ENCODE measurements at places on chromosomes 1 and 21.

GRCh38 chr1:207336559-207337467, 15.3 kb downstream of the CD55 start:
- H3K27ac ChIP-seq, result no peak overlapping the region
- no peak overlapping the region for H3K4me3 ChIP-seq
- no peaks in the 10 kb centered on the region for H3K4me1 ChIP-seq
- H3K36me3 ChIP-seq, result peaks cover 9% of the 10 kb centered on the region
- no peaks in the 10 kb centered on the region for H3K27me3 ChIP-seq

GRCh38 chr1:5435414-5435813, 556.8 kb downstream of the NPHP4 start:
- no peak overlapping the region for H3K27ac ChIP-seq
- DNase-seq, result no peak
- H3K4me3 ChIP-seq, result no peak overlapping the region
- no peaks in the 10 kb centered on the region for H3K36me3 ChIP-seq
- no peaks in the 10 kb centered on the region for H3K4me1 ChIP-seq

- H3K36me3 ChIP-seq, result no peaks in the 10 kb centered on the region
- H3K27me3 ChIP-seq, result no peaks in the 10 kb centered on the region
- H3K4me1 ChIP-seq, result peaks cover 4% of the 10 kb centered on the region
- DNase-seq, result no peak
- H3K4me3 ChIP-seq, result peak overlapping the region; percentile 33
Observed at GRCh38 chr1:227886993-227887696, 60.6 kb downstream of the WNT9A start.

DNA sequence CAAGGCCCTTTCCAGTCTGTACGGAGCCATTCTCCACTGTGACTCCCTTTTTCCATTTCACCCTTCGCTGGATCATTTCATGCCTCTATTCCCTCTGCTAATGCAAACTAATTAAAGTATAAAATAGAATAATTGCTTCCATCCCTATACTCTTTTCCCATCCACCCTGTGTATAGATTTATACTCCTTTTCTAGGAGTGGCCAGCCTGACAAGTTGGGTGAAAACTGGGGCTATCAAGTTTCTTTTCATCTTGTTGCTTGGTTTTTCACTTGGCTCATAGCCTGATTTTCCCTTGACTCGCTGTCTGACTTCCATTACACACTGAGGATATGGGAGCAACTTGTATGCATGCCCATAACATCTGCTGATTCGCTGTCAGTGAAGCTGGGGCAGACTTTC, 107.0 kb downstream of the PLXNA2 start:
- H3K27me3 ChIP-seq, result no peaks in the 10 kb centered on the region
- H3K4me3 ChIP-seq, result no peak overlapping the region
- H3K27ac ChIP-seq, result no peak overlapping the region
- peaks cover 4% of the 10 kb centered on the region for H3K4me1 ChIP-seq

DNA sequence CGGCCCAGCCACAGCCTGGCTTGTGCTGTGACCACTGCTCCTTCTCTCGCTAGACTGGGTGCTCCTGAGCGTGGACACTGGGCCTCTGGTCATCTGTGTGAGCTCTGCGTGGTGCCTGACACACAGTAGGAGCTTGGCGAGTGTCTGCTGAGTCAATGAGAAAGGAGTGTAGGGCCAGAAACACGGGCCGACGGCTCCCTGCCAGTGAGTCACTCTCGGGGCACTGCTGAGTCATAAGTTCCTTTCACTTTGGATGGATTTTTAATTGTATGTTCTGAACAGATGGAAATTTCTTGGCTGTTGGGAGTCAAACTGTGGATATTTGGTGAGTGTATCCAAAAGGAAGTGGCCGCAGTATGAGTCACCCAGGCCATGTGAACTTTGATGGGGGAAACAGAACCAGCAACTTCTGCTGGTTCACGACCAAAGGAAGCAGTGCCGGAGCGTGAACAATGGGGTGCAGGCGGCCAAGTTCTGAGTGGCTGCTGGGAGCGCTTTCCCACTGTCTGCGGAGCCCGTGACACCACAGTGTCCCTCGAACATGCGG, 41.0 kb upstream of the COL18A1 start:
- peaks cover 11% of the 10 kb centered on the region for H3K4me1 ChIP-seq
- H3K27me3 ChIP-seq, result no peaks in the 10 kb centered on the region
- H3K36me3 ChIP-seq, result no peaks in the 10 kb centered on the region
- no peak for DNase-seq

DNA sequence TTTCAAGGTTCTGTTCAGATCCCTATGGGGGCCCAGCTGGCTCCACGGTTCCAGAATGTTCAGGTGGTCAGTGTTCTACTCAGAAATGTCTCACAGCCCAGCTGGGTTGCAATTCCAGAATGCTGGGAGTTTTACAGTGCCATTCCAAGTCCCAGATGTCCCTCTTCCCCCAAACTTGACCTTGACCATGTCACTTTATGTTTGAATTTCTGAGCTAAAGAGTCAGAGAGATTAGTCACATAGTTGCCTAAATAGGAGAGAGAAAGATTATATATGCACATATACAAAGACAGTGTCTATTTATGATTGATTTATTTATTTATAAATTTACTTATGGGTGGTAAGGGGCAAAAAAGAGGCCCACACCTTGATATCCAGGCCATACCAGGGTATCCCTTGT, 2.5 kb downstream of the GPR3 start:
- no peak overlapping the region for H3K27ac ChIP-seq
- H3K4me1 ChIP-seq, result peaks cover 5% of the 10 kb centered on the region
- no peaks in the 10 kb centered on the region for H3K27me3 ChIP-seq
- H3K4me3 ChIP-seq, result no peak overlapping the region
- H3K36me3 ChIP-seq, result 0 out of 2 replicates have a peak, but pooled peaks cover 3% of the 10 kb centered on the region

GRCh38 chr1:238001818-238002217, 111.1 kb upstream of the ZP4 start:
- no peaks in the 10 kb centered on the region for H3K4me1 ChIP-seq
- no peaks in the 10 kb centered on the region for H3K27me3 ChIP-seq
- no peak overlapping the region for H3K27ac ChIP-seq
- no peak overlapping the region for H3K4me3 ChIP-seq
- no peak for DNase-seq
- no peaks in the 10 kb centered on the region for H3K36me3 ChIP-seq

- H3K27ac ChIP-seq, result no peak overlapping the region
- H3K27me3 ChIP-seq, result no peaks in the 10 kb centered on the region
- peak; percentile 9 for DNase-seq
- no peaks in the 10 kb centered on the region for H3K36me3 ChIP-seq
- no peaks in the 10 kb centered on the region for H3K4me1 ChIP-seq
Observed at GRCh38 chr1:162627662-162628296, 4.5 kb upstream of the DDR2 start.

DNA sequence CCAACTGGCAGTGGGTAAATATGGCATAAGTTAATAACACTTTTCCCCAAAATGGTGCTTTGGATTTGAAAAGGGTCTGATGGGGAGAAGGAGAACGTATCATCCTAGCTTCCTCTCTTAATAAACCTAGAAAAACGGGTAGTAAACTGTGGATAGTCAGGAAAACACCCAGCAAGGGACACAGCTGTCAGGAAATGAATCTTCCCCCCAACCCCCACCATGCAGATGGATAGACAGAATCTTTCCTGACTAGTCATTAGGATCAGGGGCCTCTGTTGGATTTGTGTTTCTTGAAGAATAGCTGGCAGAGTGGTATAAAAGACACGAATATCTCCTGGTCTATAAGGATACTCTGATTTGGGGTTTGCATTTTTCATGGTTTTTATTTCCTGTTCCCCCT, 22.5 kb upstream of the LAX1 start:
- no peaks in the 10 kb centered on the region for H3K27me3 ChIP-seq
- H3K4me1 ChIP-seq, result peaks cover 6% of the 10 kb centered on the region
- H3K4me3 ChIP-seq, result no peak overlapping the region
- H3K27ac ChIP-seq, result no peak overlapping the region
- no peaks in the 10 kb centered on the region for H3K36me3 ChIP-seq

- DNase-seq, result no peak
- H3K27me3 ChIP-seq, result no peaks in the 10 kb centered on the region
- no peak overlapping the region for H3K4me3 ChIP-seq
Observed at GRCh38 chr1:67555461-67556296, 125.5 kb upstream of the SERBP1 start.

GRCh38 chr1:90371448-90371813, 345.7 kb downstream of the BARHL2 start:
- no peaks in the 10 kb centered on the region for H3K4me1 ChIP-seq
- H3K4me3 ChIP-seq, result no peak overlapping the region
- H3K27me3 ChIP-seq, result no peaks in the 10 kb centered on the region
- H3K36me3 ChIP-seq, result no peaks in the 10 kb centered on the region
- no peak overlapping the region for H3K27ac ChIP-seq

DNA sequence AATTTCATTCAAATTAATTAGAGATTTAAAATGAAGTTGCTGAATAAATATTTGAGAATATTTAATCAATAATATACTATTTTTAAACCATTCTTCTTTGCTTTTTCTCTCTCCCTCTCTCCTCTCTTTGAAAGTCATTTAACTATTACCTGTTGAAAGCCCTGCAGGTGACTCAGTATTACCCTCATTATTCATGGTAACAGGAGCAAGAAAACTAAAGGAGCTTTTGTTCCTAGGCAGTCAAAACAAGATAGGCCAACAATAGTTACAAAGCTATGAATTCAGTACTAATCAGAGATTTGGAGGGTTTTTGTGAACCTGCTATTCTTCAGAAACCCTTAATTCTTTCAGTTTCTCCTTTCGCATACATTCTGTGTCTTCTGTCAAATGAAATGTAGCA, 721.3 kb upstream of the NCAM2 start:
- H3K36me3 ChIP-seq, result no peaks in the 10 kb centered on the region
- H3K4me1 ChIP-seq, result no peaks in the 10 kb centered on the region
- H3K27ac ChIP-seq, result no peak overlapping the region
- no peak for DNase-seq

- H3K4me3 ChIP-seq, result no peak overlapping the region
- no peaks in the 10 kb centered on the region for H3K27me3 ChIP-seq
- no peak for DNase-seq
- H3K27ac ChIP-seq, result no peak overlapping the region
- H3K4me1 ChIP-seq, result no peaks in the 10 kb centered on the region
Observed at GRCh38 chr1:246178717-246179311, 328.3 kb downstream of the SMYD3 start.

DNA sequence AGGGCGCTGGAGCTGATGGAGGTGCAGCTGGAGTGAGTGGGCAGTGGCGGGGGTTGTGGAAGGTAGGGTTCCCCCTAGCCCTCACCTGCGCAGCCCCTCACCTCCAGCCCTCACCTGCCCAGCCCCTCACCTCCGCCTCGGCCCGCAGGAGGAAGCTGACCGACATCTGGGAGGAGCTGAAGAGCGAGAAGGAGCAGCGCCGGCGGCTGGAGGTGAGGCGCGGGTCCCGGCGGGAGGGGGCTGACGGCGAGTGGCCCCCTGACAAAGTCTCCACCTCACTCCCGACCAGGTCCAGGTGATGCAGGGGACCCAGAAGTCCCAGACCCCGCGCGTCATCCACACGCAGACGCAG, 2.7 kb downstream of the EVA1B start:
- no peak overlapping the region for H3K27ac ChIP-seq
- H3K4me3 ChIP-seq, result peak overlapping the region; percentile 49
- H3K36me3 ChIP-seq, result no peaks in the 10 kb centered on the region
- no peaks in the 10 kb centered on the region for H3K27me3 ChIP-seq

- no peaks in the 10 kb centered on the region for H3K4me1 ChIP-seq
- DNase-seq, result no peak
Observed at GRCh38 chr1:239662950-239663349, 276.6 kb downstream of the CHRM3 start.

DNA sequence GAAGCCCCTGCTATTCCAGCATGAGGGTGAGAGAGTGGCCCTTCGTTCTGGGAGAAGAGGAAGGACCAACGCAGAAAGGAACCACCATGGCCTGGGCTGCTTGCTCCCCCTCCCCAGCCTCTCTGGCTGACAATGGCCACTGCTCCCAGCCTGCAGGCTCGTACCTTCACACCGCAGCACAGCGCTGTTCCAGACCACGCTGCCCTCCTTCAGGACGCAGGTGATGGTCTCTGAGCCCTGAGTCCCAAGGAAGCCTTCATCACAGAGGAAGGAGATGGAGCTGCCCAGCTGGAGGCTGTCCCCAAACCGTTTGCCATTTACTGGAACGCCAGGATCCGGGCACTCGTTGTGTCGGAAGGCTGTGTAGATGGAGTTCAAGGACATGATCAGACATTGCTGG, 124.9 kb upstream of the HMGB4 start:
- no peaks in the 10 kb centered on the region for H3K27me3 ChIP-seq
- no peak overlapping the region for H3K4me3 ChIP-seq
- H3K27ac ChIP-seq, result no peak overlapping the region
- DNase-seq, result no peak

DNA sequence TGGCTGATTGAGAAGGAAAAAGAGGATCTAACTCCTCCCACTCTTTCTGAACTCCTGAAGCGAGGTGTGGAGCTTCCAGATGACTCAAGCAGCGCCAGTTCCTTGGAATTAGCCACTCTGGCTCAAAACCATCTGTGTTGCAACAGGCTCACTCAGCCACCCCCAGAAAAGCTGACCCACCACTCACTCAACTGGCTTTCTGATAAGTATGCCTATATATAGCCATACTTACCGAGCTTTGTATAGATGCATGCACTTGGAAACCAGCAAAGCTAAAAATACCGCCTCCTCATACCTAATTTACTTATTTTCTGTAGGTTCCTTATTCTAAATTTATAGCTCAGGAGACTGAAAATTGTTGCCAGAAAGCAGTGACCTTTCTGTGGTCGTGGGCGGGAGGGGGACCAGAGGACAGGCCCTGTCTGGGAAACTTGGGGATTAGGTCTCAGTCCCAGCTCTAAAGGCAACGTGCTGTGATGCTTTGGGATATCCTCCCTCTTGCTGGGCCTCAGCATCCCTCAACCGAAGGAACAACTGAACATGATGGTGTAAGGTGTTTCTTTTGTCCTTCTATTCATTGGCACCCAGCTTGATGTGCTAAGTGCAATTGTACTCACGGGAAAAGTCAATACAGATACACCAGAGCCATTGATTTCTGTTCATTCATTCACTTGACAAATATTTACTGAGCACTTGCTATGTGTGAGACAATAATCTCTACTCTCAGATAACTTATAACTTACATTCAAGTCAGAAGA, 65.7 kb downstream of the NENF start:
- H3K4me3 ChIP-seq, result no peak overlapping the region
- H3K36me3 ChIP-seq, result no peaks in the 10 kb centered on the region

DNA sequence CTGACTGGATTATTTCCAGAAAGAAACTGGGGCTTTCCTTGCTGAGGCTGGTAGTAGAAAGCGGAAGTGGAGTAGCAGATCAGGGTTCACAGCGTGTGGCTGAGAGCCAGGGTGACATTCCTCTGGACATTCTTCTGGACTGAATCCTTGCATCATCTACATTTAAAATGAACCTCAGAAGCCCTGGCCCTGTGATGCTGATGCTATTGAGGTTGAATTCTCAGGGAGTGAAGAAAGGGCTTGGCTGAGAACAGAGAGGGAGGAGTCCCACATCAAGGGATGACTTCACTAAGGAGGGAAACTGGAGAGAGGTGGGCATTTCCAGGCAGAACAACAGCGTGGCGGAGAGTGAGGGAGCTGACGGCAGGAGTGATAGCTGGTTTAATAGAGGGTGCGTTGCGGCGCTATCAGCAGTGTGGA, 102.3 kb upstream of the LMO4 start:
- H3K27ac ChIP-seq, result no peak overlapping the region
- no peak overlapping the region for H3K4me3 ChIP-seq

DNA sequence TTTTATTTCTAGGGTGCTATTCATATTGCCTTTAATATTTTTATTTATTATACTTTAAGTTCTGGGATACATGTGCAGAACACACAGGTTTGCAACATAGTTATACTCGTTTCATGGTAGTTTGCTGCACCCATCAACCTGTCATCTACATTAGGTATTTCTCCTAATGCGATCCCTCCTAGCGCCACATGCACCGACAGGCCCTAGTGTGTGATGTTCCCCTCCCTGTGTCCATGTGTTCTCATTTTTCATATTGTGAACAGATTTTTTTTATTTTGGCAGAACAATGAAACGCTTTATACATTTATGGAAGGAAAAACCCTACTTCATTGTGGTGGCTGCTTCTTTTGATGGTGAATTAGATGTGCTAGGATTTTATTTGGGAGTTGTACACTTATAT, 14.4 kb upstream of the USH2A start:
- no peak for DNase-seq
- H3K4me3 ChIP-seq, result no peak overlapping the region
- H3K27ac ChIP-seq, result no peak overlapping the region

Data from iPS DF 6.9 (cell line).